ENCODE measurements at places on chromosomes 5 and 9.

- DNase-seq = peak; percentile 74
Measured at GRCh38 chr9:133726401-133727276, 11.5 kb downstream of the SARDH start.

DNA sequence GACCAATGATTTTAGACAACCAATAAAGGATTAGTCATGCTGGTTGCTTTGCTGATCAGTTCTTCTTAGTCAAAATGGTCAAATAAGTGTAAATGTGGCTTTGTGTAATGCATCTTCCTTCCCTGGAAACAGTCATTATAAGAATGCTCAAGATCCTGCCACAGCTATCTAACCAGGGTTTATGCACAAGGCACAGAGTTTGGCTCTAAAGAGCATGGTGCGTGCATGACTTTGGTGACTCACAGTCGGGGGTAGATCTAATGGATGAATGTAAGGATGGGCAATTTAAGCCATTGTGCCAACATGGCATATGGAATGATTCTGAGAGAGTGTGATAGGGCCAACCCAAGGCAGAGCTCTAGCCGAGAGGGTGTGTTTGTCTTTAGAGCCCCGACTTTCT lies 6.5 kb downstream of the LIX1 start:
- no peak for DNase-seq

GRCh38 chr9:16121601-16122286 lies 568.9 kb downstream of the CCDC171 start:
- DNase-seq = no peak

GRCh38 chr5:108212775-108213346 lies 169.0 kb downstream of the FBXL17 start:
- DNase-seq = no peak

DNA sequence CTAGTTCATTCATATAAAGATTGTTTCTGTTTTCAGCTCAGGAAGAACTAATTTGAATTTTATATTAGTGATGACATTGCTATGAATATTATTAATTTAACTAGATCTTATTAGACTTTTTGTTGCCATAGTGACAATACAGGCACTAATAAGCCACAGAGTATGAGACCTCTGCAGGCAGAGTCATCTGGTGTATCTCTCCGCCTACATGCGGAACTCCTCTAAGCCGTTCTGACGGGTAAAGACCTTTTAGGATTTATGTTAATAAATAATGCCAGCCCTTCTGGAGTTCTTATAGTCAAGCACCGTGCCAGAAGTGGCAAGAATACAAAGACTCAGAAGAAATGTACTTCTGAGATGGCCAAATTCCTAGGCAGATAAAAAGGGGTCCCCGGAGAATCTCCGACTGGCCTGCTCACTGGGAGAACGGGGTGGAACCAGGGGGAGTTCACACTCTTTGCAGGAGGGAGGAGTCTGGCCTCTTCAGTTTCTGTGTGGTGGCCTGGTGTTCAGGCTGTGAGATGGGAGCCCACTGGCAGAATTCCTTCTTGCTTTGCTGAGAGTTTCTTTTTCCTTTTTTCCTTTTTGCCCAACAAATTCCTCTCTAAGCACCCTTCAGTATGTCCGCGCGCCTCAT lies 85.1 kb upstream of the IL12B start:
- no peak for DNase-seq

GRCh38 chr5:96529559-96529958 lies 96.5 kb upstream of the PCSK1 start:
- DNase-seq = no peak

GRCh38 chr9:84481231-84481630 lies 140.7 kb upstream of the SLC28A3 start:
- no peak for DNase-seq

- no peak for DNase-seq
Measured at GRCh38 chr5:75654693-75655295, 43.5 kb downstream of the ANKDD1B start.

DNA sequence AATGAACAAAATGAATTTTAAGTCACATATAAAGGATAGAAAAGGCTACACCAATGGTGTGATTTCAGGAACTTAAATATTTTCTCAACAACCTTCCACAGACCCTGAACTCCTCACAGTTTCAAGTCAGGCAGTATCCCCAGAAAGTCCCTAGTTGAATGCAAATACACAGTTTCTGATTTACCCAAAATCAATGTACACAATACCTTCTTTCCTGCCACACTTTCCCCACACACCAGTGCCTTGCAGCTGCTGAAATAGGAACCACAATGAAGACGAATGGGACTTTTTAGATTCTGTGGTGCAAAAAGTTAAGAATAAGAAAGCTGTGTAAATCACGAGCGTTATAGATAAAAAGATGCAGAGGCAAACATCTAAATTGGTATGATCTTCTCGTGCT lies 552.4 kb upstream of the MEF2C start:
- no peak for DNase-seq

- DNase-seq = no peak
Measured at GRCh38 chr5:56985936-56986625, 34.2 kb upstream of the MIER3 start.

DNA sequence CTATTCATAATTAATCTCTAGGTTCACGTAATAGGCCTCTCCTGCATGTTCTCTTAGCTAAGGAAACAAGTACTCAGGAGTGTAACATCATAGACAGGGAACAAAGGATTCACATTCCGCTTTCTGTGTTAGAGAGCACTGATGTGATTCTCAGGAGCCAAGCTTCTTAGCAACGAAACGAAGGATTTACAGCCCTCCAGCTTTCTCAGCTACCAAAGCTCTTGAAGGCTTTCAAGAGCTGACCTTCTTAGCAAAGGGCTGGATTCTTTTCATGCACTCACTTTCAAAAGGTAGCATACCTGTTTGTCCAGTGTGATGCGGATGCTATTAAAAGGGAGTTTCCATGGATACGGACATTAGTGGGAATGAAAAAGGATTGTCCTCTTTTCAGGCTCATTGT lies 107.4 kb downstream of the TUSC1 start:
- no peak for DNase-seq

DNA sequence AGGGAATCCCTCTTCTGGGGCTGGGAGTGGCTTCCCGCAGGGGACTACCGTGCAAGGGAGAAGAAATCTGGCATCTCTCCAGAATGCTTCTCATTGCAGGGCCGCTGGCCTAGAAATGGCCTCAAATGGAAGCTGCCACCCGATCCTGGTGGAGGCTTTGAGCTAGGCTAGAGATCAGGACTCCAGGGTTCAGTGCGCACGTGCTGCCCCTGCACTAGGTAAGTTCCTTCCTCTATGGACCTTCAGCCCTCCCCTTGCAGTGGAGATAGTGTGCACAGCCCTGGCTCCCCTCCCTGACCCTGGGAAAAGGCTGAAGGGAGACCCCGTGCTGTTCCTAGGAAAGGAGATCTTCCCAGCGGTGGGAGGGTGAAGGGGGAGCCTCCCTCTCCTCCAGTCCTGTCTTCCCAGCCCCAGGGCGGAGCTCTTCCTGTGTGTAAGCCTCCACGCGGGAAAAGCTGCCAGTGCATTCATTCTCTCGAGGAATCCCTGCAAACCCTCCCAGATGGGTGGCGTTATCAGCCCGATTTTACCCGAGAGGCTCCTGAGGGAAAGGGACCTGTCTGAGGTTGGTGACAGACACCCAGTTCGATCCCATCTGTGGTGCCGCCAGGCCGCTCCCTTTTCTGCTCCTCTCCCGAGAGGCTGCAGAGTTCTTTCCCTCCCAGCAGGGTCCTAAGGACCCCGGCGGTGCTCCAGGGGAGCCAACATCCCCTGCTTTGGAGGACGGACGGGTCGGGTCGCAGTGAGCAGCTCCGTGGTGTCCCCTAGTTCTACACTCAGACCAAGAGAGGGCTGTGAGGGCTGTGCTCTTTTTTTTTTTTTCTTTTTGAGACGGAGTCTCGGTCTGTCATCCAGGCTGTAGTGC lies 1.4 kb upstream of the CERCAM start:
- no peak for DNase-seq

GRCh38 chr5:55471468-55471867 lies 63.3 kb downstream of the PLPP1 start:
- DNase-seq = no peak

DNA sequence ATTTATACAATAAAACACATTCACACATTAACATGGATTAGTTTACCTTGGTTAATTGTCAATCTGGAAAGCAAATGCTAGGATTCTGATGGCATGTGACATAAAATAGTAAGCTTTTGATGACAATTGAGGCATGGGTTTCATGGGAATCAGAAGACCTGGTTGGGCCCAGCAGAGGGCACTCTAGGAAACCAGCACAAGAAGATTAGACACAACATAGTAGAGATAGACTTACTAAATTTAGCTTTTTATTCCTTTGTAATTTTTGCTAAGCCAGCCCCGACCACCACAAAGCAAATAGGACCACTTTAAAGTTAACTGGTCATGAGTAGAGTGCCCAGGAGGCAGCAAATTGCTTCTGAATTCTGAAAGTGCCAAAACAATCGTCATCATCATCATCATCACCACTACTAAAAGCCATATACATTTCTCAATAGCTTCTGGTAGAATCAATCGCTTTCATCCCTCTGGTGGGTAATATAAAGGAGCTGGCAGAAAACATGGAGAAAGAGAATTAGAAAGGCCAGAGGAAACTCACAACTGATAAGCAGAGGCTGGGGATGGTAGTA lies 163.2 kb downstream of the ARRDC3 start:
- peak; percentile 17 for DNase-seq

DNA sequence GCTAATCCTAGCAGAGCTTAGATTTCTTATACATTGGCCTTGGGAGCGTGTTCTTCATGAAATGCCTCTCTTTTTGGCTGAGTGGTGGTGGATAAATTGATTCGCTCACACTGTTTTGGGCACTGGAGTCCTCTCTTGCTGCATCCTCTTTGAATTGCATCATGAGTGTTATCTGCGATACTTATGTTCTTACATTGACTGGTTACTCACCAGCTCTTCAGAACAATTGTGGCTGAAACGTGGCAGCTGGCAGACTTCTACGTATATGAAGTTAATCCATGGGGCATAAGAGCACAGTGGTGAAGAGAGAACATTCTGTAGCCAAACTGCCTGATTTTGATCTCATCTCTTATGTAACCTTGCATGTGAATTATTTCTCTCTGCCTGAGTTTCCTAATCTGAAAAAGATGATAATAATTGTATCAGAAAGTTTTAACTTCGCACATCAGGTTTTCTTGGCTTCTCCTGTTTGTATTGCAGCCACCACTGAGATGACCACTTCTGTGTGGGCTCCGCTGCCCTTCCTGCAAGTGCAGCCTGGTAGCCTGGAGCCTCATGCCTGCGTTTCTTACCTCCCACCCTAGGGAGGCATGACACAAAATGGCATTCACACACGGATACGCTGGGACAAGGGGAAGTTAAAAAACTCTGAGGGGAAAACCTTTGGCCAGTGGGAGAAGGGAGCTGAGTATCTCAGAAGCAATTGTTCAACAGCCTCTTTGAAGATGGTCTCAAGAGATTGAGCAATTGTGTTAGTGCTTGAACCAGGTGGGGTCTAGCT lies 295.2 kb downstream of the ARHGAP26 start:
- no peak for DNase-seq

DNA sequence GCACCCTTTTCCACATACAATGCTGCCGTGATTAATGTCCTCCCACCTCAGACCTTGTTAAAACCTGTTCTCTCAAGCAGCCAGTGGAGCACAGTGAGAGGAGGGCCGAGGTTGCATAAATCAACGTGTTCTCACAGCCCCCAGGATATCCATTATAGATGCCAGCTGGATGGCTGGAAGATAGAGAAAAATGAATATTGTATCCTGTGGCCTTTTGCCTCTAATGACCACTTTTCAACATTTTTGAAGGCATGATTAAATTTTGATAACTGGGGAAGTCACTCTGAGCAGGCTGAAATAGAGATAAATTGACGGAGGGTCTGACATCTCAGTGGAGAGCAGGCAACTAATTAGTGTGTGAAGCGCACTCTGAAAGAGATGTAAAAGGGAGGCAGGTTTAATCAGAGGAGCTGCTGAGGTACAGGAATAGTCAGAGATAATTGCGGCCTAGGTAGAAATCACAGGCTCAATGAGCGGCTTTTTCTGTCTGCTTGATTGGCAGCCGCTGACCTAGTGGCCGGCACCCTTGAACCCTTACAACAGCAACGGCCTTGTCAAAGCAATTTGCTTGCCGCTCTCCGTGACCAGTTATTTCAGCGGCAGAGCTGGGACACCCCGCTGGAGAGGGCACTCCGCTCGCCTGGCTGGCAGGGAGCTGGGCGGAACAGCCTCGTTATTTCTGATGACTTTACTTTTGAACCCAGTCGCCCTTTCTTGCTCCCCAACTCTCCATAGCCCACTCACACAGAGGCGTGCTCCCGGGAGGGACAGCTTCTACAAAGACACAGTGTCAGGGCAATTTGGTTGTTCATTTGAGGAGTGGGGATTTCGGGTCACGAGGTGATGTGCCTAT lies 560.7 kb downstream of the PSAT1 start:
- DNase-seq = no peak

DNA sequence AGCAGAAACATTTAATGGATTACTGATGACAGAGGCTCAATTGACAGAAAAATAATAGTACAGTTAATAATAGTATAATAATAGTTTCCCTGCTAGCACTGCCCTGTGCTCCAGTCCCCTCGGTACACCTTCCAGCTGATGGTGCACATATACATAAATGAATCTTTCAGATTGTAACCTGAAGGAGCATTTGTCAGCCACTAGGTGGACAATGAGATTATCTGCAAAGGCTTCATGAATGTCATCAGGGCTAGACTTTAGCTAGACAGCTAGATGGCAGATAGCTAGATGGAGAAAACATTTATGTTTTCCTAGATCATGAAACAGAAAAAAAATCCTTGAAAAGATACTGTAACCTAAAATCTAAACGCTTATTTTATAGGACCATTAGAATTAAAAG lies 304.4 kb upstream of the SMC2 start:
- no peak for DNase-seq

GRCh38 chr9:37909326-37909725 lies 5.4 kb upstream of the SLC25A51 start:
- DNase-seq = no peak

GRCh38 chr5:175321927-175322532 lies 122.0 kb downstream of the DRD1 start:
- no peak for DNase-seq

DNA sequence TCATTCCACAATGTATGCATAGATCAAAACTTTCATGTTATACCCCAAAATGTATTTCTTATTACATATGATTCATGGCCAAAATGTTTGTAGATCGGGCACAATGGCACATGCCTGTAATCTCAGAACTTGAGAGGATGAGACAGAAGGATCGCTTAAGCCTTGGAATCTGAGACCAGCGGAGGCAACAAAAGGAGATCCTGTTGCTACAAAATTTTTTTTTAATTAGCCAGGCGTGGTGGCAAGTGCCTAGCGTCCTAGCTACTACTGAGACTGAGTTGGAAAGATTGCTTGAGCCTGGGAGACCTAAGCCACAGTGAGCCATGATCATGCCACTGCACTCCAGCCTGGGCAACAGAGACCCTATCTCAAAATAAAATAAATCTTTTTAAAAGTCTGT lies 89.9 kb downstream of the MAPKAP1 start:
- DNase-seq = no peak

GRCh38 chr9:137206602-137207001 lies 1.1 kb downstream of the NDOR1 start:
- DNase-seq = no peak

DNA sequence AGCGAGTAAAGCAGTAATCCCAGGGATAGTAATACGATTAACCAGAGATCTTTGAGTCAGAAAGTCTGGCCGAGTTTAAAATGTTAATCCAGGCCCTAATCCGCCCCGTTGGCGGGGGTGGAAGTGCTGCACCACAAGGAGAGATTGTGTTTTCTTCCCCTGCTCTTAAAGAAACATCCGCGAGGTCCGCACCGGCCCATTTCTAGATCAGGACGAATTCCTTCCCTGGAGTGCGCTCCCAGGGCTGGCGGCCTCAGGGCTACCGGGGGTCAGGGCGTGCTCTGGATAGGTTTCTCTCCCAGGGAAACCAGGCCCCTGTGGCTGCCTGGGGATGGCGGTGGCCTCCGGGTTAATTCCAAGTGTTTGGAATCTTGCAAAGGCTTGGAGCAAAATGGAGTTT lies 9.3 kb upstream of the NEUROG1 start:
- DNase-seq = no peak

Data from frontal cortex (tissue), 4 donors.